ENCODE measurements at places on chromosomes 6 and 20.

- DNase-seq = no peak
Measured at GRCh38 chr20:23823111-23823510, 3.4 kb downstream of the CST2 start.

GRCh38 chr6:96301781-96302180 lies 219.8 kb upstream of the UFL1 start:
- DNase-seq = no peak

- no peak for DNase-seq
Measured at GRCh38 chr6:71259888-71260604, 28.6 kb upstream of the OGFRL1 start.

- DNase-seq = no peak
Measured at GRCh38 chr6:3836566-3836965, 12.6 kb upstream of the FAM50B start.

DNA sequence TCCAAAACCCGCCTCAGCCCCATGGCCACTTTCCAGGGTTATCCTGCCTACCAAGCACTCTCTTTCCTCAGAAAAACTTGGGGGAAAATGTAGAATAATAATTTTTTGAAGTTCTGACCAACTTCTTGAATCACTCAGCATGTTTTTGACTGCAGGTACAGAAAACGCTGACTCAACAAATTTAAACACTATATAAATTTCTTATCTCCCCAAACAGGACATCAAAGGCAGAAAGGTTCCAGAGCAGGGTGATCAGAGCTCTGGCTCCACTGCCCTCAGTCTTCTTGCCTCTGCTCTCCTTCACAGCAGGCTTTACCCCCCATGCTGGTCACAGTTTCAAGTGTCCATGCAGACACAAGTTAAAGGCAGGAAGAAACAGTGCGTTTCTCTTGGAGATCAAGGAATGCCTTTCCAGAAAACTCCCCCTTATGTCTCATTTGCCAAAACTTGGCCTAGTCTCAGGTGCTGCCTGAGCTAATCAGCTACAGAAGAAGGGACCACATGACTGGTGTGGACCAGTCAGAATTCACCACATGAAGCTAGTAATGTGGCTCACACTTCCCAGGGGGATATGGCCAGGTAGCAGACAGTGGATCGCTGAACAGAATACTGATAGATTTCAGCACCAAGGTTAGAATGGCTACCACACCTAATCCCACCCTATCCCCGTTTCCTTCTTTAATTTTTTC lies 24.4 kb upstream of the SLC17A3 start:
- no peak for DNase-seq

GRCh38 chr6:13431059-13431656 lies 56.2 kb downstream of the GFOD1 start:
- DNase-seq = no peak

- DNase-seq = no peak
Measured at GRCh38 chr6:170033666-170034065, 257.2 kb downstream of the DLL1 start.

- DNase-seq = no peak
Measured at GRCh38 chr6:18392346-18392877, 5.3 kb downstream of the RNF144B start.

DNA sequence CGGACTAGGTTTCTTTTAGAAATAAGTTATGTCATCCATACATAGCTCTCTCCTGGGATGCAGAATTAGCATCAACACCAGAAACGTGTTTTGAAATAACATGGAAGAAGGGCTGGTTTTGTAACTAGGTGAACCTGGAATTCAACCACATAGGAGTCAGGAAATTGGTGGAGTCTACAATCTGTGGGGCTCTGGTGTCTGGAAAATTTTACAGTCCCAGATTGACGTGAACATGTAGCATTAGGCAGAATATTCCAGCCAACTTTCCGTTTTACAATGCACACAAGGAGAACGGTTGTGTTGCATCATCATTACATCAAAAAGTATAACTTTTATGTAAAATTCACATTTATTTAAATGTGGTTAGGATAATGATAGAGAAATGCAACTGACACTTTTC lies 1.9 kb downstream of the KCNQ5 start:
- DNase-seq = no peak

- DNase-seq = no peak
Measured at GRCh38 chr6:6901205-6901719, 206.5 kb upstream of the RREB1 start.

DNA sequence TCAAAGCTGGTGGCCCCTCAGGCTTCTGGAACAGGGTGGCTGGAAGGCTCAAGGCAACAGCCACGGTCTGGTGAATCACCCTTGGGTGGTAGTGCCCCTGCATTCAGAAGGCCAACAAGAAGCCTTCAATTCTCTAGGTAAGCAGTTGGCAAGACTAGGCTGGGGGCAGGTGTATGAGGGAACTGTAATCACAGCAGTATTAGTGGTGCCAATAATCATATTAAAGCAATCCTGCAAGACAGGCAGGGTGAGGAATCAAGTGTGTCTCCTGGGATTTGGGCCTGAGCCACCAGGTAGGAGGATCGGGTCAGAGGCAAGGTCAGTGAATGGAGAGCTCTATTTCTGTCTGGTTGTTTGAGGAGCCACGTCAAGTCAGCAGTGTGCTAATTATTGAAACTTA lies 24.9 kb upstream of the SCUBE3 start:
- DNase-seq = no peak

DNA sequence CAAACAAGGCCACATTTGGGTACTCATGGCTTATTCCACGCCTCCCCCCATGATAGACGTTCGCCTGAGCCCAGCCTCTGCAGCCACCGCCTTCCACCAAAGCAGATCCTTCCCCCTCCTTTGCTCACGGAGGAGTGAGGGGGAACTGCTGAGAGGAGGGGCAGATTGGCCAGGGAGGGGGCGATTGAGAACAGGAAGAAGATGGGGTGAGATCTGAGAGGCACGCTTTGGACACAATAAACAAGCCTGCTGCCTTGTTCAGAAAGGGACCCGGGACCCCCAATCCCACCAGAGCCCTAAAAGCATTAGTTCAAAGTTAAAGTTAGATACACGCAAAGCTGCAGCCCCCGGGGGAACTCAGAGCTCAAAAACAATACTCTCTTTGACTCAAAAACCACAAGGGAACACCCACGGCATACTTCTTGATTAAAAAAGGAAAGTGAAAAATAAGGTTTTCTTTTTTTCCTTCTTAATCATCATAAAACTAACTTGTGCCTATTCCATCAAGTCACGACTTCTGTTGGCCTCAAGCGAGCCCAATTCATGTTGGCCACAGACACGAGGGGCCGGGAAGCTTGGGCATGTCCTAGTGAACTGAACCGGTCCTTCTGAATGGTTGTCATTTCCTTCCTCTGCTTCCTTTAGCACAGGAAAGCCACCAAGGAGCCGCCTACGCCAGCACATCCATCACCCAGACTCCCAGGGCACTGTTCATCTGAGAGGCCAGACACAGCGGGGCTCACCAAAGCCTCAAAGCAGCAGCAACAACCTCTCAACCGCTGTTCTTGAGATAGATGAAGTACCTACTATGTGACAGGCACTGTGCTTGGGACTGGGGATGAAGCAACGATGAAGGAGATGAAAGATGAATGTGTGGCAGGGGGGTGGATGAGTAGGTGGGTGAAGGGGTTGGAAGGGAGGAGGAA lies 44.7 kb downstream of the NFATC2 start:
- DNase-seq = peak; percentile 53

- DNase-seq = peak; percentile 29
Measured at GRCh38 chr20:23049201-23050075, at the start of gene THBD. THBD (minus strand) TSS chr20:23049672; CDS start chr20:23049504, 168 bp downstream.

DNA sequence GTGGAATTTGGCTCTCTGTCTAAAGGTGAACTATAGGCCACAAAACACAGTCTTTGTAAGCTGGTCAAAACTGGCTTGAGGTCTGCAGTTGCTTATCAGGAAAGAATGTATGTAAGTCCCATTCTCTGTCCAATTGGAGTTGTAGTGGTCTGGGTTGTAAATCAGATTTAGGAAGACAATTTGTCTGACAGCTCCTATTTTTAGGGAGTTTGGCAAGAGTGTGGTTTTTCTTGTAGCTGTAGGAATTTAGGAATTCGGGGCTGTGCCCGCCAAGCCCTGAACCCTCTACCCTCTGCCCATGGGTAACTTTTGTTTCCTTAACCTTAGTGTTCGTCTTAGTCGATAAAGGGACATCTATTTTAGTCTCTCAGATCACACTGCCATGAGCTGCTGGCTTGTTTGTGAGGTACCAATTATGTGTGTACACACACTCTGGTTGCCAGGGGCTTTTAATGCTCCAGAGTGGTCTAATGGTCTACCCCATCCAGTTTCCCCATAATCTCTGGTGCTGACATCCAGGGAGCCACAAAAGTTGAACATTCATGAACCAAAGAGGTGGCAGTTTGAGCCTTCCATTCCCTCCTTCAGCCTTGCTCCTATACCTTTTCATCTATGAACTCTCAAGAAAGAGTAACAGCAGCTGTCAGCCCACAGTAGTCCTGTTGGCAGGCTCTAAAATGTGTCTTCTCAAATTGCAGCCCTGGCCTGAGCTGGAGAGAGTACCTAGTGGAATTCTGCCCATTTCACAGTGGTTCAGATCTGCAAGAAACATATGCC lies 93.0 kb downstream of the ANKRD6 start:
- DNase-seq = no peak

All from GF-D8 (cell line).